ENCODE measurements at places on chromosomes 4 and X.
A peak's percentile ranks its signal among the peaks of the same experiment; 100 is the strongest.

DNA sequence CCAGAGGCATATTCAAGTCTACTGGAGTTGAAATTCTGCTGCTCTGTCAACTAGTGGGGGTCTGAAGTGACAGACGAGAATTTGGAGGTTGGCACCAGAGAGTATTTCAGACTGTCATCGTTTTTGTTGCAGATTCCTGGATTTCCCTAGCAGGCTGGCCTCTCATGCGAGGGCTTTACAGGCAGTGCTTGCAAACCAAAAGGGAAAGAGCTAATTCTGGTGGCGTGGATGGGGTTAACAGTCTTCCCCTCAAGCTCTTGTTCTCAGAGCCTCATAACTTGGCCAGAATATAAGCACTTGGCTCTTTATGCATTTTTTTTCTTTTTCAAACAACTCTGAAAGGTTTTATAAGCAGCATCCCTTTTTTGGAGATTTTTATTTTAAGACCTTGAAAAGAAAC lies at the start of gene SPARCL1:
TSS of gene SPARCL1 (minus strand) at position 190 of the 400 bp plus-strand sequence. CDS start 29,802 bp downstream, outside the sequence.
- no peak for DNase-seq

DNA sequence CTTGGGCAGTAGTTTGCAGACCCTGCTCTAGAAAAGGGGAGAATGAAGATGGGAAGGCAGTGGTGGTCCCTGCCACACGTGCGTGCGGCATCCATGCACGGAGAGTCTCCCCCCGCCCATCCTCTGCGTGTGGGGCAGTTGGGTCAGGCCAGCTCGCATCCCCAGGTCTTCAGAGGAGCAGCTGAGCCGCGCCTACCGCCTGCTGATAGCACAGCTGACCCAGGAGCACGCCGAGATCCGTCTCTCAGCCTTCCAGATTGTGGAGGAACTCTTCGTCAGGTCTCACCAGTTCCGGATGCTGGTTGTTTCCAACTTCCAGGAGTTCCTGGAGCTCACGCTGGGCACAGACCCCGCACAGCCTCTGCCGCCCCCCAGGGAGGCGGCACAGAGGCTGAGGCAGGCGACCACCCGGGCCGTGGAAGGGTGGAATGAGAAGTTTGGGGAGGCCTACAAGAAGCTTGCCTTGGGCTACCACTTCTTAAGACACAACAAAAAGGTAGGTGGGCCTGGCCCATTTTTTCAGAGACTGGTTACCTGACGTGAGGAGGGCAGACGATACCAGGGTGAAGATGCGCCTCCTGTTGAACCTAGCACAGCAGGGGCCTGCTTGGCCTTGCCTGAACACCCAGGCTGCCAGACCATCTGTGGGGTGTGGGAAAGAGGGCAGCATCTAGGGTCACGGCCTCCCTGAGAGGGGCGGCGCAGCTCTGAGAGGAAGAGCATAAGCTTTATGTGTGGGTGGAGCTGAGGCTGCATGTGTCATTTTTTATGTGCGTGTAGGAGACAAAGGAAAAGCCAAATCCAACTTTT lies 2.6 kb downstream of the UVSSA start:
- no peak for DNase-seq

GRCh38 chr4:37693450-37694190 lies 7.4 kb upstream of the RELL1 start:
- peak; percentile 88 for DNase-seq

- no peak for DNase-seq
Measured at GRCh38 chr4:45471335-45471734, 652.5 kb downstream of the GABRG1 start.

- no peak for DNase-seq
Measured at GRCh38 chr4:102454268-102454667, 46.9 kb upstream of the NFKB1 start.

GRCh38 chr4:183702492-183702891 lies 43.4 kb downstream of the TRAPPC11 start:
- no peak for DNase-seq

- peak; percentile 62 for DNase-seq
Measured at GRCh38 chr4:127708985-127709384, 21.2 kb upstream of the SLC25A31 start.

DNA sequence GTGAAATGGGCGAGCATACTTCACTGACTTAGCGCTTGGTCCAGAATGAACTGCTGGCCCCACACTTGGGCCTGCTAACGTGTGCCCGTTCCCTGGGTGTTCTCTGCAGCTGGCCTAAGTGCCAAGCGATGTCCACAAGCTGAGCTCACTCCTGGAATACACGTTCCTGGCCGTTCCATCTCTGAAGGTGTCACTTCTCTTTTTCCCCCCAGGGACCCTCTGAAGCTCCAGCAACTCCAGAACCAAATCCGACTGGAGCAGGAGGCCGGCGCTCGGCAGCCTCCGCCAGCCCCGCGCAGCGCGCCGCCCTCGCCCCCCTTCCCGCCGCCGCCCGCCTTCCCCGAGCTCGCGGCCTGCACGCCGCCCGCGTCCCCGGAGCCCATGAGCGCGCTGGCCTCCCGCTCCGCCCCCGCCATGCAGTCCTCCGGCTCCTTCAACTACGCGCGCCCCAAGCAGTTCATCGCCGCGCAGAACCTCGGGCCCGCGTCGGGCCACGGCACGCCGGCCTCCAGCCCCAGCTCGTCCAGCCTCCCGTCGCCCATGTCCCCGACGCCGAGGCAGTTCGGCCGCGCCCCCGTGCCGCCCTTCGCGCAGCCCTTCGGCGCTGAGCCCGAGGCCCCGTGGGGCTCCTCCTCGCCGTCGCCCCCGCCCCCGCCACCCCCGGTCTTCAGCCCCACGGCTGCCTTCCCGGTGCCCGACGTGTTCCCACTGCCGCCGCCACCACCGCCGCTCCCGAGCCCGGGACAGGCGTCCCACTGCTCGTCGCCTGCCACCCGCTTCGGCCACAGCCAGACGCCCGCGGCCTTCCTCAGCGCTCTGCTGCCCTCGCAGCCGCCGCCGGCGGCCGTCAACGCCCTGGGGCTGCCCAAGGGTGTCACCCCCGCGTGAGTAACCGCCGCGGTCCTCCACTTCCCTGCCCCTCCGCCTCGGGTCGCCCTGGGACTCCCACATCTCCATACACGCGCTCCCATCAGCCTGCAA lies 132.3 kb downstream of the CBR4 start:
- no peak for DNase-seq

DNA sequence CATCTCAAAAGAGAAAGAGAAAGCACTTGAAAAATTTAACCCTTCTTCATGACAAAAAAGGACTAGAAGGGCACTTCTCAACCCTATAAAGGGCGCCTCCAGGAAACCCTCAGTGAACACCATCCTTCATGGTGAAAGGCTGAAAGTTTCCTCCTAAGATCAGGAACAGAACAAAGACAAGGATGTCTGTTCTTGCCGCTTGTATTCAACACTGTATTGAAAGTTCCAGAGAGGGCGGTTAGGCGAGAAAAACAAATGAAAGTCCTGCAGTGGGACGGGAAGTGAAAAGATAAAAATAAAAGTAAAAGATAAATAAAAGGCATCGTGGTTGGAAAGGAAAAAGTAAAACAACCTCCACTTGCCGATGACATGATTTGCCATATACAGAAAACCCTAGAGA lies 50.9 kb downstream of the RNF212 start:
- DNase-seq = no peak

- DNase-seq = no peak
Measured at GRCh38 chr4:175671491-175671934, 140.6 kb downstream of the GPM6A start.

GRCh38 chr4:33255507-33255906 lies 2535.3 kb downstream of the PCDH7 start:
- DNase-seq = no peak

- no peak for DNase-seq
Measured at GRCh38 chrX:111917591-111917990, 41.6 kb downstream of the TRPC5OS start.

GRCh38 chr4:48930654-48931053 lies 24.1 kb upstream of the OCIAD2 start:
- DNase-seq = no peak

DNA sequence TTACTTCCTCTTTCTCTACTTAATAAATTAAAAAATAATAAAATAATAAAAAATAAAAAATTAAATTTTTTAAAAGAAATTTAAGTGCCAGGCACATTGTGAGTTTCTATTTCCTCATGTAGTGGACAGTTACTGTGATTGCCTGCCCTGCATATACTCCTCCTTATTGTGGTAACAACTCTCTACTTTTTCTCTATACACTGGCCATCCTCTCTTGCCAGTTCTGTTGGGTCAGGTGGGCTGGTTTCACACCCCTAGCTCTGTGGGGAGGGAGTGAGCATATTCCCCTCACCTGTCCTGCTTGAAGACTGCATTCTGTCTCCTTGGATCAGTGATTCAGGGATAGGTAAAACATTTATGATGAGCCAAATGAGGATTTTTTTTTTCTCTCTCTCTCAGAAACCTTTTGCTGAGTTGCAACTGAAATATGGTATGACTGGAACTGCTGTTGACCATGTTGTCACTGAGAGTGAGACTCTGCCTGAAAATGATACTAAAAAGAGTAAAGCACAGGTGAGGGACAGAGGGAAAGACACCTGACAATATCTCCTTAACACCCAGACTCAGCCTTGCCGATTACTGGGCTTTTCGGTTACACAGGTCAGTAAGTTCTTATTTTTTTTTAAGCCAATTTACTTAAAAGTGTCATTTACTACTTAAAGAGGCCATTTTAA lies 37.2 kb downstream of the CXXC4 start:
- DNase-seq = no peak

DNA sequence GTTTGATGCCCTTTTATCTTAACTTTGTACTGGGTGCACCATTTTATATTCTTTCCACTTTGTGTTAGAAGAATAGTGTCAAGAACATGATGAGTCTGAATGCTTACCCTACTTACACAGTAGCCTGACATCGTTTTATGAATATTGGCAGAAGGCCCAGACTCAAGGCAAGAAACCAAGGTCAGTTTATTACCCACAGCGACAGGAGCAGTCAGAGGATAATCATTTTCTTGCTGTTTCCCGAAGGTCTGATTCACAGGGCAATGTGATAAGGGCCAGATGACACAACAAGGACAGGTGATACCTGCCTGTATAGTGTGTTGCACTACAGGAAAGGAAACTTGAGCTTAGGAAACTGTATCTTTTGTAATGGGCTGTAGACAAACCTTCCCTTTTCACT lies 417.4 kb downstream of the SPOCK3 start:
- no peak for DNase-seq
